ENCODE measurements at places on chromosomes 7 and 10.

DNA sequence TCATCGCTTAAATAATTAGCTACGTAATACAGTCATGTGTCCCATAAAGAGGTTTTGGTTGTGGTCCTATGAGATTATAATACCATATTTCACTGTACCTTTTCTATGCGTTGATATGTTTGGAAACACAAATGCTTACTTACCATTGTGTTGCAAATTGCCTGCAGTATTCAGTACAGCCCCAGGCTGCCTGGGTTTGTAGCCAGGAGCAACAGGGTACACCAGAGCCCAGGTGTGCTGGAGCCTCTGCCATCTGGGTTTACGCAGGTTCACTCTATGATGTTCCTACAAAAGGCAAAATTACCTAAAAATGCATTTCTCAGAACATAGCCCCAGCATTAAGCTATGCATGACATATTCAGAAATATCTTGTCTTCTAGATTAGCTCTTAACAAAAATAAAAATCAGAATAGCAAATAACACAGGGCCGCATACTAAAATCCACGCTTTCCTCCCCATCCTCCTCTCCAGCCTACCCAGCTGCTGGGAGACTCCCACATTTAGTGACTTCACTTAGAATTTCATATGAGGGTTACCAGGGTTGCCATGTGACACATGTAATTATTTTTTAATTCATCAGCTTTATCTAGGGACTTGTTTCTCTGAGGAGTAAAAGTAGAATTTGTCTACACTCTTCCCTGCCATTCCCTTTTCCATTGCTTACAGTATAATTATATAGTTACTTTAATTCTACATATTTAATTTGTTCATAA, 559.0 kb upstream of the ADARB2 start:
- DNase-seq, result no peak

DNA sequence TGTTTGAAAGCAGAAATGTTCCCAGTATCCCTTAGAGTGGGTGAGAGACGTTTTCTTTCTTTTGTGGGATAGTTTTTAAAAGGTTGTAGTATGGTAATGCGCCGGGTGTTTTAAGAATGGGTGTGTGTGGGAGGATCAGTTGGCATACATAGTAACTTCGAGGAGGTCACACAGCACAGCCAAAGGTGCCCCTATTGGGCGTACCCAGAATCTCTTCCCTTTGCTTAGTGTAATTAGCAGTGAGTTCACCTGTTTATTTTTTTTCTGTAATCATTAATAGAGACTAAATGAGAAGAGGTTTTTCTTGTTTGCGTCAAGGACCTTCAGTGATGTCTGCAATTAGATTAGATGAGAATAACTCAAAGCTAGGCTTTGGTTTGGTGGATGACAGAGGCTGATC, 1.5 kb downstream of the PLEKHA8 start:
- DNase-seq, result no peak

DNA sequence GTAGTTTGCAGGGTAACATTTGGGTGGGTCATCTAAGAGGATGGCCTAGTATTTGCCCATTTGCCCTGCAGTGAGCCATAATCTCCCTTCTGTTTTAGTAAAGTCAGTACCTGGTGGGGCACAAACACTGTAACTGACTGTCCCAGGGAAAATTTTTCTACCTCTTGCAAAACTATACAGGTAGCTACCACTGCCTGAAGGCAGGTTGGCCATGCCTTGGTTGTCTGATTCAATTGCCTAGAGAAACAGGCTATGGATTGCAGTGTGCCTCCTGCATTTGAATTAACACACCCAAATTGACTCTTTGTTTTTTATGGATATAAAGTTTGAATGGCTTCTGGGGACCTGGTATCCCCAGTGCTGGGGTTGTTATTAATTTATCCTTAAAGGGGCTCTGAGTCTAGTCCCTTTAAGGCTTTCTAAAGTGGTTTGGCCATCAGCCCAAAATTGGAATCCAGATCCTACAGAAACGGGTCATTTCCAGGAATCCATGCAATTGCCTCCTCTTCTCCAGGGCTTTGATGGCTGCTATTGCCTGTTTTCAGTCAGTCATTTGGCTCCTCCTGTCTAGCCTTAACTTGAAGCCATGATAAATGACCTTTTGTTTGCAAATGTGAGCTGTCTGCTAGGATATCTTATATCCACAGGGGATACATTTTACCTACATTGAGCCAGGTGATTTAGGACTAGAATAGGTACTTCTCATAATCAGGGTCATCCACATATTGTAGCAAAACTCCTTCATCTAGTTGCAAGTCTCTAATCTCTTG, 89.1 kb downstream of the STRA8 start:
- no peak for DNase-seq

- no peak for DNase-seq
Measured at GRCh38 chr7:158645842-158646241, 58.2 kb upstream of the PTPRN2 start.

DNA sequence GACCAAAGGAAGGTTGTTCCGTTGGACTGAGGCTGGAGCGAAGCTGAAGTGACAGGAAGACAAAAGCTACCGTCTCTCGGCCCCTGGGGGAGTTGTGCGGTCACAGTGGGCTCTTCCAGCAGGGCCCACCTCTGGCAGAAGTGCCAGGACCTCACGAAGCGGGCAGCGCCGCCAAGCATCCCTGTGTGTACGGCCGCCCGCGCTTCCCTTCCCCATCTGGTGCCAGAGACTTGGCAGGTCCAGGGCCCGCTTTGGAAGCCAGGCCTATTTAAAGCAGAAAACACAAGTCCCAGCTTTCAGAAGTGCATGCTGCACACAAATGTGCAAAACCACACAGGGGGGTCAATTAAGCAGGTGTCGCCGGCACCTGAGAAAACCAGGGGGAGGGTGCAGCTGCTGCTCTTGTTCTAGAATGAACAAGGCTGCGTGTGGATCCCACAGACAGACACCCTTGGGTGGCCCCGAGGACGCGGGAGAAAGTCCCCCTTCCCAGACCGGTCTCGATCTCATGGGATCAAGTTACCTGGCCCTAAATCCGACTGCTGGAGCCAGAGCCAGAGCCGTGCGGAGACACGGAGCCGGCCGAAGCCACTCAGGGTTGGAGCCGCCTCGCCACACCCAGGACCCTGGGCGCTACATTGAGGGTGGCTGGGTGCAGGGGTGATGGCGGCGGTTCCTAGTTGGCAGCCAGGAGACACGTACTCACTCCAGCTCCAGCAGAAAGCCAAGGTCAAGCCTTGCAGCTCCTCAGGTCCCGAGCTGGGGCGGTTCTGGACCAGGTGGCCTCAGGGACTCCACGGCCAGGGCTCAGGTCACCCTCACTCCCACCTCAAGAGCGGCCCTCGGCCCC, 51.8 kb upstream of the PPP2R2D start:
- no peak for DNase-seq

DNA sequence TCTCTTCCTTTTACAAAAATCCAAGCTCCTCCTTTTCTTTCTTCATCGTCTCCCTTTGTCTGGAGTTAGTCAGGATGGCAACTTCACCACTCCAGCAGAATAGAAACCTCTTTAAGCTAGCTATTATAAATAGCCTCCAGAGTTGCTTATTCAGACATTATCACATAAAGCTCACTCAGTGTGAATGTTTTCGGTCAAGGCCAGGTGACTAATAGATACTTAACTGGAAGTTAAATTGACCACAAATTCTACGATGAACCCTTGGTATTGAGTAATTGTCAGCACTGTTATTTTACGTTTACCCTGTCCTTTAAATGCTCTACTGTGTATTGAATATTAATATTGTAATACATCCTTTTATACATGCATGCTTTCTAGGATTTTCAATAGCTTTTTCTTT, 340.4 kb downstream of the OTUD1 start:
- DNase-seq, result no peak

- DNase-seq, result no peak
Measured at GRCh38 chr7:143954135-143954534, 509 bp upstream of the OR2F1 start.

- no peak for DNase-seq
Measured at GRCh38 chr7:131564640-131565039, 8.2 kb upstream of the PODXL start.

Data from brain microvascular endothelial cell (primary cell).